Fibroblast of the aortic adventitia (primary cell): ENCODE measurements at places on chromosomes 7 and 10.

DNA sequence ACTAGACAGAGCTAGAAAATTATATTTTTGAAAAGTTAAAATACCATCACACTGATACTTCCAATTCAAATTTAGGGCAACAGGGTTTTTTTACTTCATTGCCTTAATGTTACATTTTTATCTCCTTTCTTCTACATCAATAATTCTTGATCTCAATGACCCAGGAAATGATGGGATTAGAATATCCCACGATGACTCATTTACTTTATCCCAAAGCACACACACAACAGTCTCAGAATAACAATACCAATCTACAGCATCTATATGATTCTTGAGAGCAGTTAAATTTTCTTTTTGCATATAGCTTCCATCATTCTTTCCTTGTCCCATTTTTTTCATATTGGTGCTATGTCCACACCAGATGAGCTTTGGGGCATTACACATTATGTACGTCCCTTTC, 98.4 kb upstream of the EEPD1 start:
- no peak for DNase-seq

DNA sequence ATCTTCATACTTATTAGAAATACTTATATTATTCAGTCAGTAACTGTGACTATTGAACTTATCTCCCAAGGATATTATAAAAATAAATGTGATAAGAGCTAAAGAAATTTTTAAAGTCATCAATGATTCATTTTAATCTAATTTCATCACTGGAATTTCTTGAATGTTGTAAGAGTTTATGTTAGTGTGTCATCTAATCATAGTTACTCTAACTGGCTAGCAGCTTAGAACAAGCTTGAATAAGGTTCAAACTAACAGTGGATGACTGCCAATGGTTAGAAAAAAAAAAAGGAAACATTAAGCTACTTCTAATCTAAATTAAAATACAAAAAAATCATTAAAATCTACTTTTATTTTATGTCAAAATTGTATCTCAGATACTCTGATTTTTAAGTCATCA, 1066.3 kb downstream of the CNTNAP2 start:
- DNase-seq = peak; percentile 0

DNA sequence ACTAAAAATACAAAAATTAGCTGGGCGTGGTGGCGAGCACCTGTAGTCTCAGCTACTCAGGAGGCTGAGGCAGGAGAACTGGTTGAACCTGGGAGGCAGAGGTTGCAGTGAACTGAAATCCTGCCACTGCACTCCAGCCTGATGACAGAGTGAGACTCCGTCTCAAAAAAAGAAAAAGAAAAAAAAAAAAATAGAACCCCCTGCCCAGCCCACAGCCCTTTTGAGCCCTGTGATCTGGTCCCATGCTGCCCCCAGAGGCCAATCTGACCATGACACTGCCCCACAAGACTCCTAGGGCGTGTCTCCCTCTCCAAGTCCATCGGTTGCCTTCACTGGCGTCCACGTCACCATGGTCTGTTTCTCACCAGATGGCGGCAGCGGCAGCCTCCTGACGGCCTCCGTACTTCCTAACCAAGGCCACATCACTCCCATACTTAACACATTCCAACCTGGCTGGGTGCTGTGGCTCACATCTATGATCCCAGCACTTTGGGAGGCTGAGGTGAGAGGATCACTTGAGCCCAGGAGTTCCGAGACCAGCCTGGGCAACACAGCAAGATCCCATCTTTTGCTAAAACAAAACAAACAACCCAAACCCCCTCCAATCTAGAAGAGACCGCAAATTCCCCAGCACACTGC, 18.0 kb downstream of the STX1A start:
- peak; percentile 61 for DNase-seq

GRCh38 chr7:27237735-27238334, 4.8 kb upstream of the EVX1 start:
- peak; percentile 8 for DNase-seq

GRCh38 chr10:822661-823367, 108.7 kb downstream of the LARP4B start:
- DNase-seq = no peak

DNA sequence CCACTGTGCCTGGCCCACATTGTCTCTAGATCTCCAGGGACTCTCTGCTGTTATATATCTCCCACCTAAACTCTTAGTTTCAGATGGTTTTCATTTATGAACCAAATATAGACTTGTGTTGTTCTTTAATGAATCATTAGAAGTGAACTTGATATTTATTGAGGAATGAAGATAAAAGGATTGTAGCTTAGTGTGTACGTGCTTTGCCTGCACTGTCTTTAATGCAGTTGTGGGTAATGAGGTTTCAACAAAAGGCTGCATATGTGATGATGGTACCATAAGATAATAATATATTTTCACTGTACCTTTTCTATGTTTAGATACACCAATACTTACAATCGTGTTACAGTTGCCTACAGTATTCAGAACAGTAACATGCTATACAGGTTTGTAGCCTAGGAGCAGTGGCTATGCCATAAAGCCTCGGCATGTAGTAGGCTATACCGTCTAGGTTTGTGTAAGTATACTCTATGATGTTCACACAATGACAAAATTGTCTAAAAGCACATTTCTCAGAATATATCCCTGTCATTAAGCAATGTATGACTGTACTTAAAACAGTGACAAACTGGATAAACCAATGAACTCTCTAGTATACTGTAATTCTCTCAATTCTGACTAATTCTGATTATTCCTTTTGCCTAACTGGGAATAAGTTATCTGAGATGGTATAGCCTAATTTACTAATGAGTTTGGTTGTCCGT, 25.2 kb downstream of the VCL start:
- no peak for DNase-seq

DNA sequence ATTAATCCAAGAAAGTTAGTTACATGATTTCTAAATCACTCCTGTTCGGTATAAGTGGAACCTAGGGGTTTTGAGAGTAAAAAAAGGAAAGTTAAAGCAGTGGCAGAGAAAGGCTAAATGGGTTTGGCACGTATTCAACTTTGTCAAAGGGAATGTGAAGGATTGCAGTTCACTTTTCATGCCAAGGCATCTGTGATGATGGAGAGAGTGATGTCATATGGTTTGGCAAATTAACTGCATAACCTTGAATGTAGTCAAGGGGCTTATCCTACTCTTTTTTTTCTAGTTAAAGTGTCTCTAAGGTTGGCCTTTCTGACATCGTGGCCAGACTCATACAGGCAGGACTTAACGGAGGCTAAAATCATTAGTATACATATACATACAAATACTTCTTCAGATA, 277.8 kb downstream of the EXOC4 start:
- peak; percentile 91 for DNase-seq

GRCh38 chr10:14389981-14390590, 59.4 kb upstream of the FRMD4A start:
- DNase-seq = no peak

DNA sequence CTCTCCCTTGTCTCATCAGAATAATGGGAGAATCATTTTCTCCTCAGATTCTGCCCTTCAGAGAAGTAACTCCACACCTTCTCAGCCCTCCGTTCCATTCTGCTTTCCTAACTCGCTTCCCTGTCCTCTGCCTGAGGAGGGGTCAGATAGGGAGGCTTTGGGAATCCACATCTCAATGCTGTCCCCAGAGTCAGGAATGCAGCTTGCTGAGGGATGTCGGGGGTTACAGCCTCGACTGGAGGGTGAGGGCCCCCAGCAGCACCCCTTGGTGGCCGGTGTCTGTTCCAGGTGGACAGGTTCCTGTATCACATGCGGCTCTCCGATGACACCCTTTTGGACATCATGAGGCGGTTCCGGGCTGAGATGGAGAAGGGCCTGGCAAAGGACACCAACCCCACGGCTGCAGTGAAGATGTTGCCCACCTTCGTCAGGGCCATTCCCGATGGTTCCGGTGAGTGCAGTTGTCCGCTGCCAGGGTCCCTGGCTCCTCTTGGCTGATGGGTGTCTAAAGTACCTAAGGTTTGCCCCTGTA, 6.9 kb downstream of the HKDC1 start:
- no peak for DNase-seq

- no peak for DNase-seq
These were observed 22.1 kb upstream of the ENO4 start for GRCh38 chr10:116827214-116827671.

GRCh38 chr7:3229904-3230470, 71.1 kb upstream of the SDK1 start:
- DNase-seq = no peak

GRCh38 chr10:102642736-102643335, 1.4 kb upstream of the TRIM8 start:
- DNase-seq = peak; percentile 90

DNA sequence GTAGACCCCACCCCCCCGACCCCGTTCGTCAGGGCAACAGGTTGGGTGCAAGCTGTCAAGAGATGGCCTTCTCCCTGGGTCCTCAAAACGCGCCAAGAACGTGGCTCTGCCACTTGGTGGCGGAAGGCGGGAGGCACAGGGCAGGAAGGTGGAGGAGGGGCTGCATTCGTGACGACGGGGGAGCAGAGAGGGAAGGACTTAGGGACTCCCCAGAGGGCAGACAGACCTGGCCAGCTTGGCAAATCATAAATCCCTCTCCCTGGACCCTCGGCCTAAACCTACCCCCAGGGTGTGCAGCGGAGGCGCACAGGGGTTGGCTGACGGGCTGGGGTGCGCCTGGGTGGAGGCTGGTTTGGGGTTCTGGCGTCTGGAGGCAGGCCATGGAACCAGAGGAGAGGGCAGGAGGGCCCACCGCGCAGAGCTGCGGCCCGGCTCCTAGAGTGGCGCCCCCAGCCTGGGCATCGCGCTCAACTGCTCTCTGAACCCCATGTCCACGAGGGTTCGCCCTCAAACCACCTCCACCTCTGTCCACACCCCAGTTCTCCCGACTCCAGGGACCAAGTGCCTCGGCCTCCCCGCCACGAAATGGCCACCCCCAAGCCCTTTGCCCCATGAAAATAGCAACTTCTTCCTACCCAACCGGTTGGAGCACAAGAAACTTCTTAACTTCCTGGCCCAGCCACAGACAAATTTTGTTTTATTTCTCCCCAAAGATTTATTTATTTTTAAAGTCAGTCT, 10.8 kb upstream of the GATA3 start:
- DNase-seq = no peak

GRCh38 chr7:92567460-92567859, 22.7 kb downstream of the FAM133B start:
- peak; percentile 30 for DNase-seq

- no peak for DNase-seq
These were observed 155.2 kb downstream of the ARID5B start for GRCh38 chr10:62056698-62057097.

GRCh38 chr7:36316319-36316718, 73.3 kb upstream of the ANLN start:
- DNase-seq = no peak

- DNase-seq = no peak
These were observed 8.4 kb upstream of the SCART1 start for GRCh38 chr10:133445268-133445732.

GRCh38 chr10:127977357-127978009, 70.6 kb downstream of the PTPRE start:
- peak; percentile 44 for DNase-seq

DNA sequence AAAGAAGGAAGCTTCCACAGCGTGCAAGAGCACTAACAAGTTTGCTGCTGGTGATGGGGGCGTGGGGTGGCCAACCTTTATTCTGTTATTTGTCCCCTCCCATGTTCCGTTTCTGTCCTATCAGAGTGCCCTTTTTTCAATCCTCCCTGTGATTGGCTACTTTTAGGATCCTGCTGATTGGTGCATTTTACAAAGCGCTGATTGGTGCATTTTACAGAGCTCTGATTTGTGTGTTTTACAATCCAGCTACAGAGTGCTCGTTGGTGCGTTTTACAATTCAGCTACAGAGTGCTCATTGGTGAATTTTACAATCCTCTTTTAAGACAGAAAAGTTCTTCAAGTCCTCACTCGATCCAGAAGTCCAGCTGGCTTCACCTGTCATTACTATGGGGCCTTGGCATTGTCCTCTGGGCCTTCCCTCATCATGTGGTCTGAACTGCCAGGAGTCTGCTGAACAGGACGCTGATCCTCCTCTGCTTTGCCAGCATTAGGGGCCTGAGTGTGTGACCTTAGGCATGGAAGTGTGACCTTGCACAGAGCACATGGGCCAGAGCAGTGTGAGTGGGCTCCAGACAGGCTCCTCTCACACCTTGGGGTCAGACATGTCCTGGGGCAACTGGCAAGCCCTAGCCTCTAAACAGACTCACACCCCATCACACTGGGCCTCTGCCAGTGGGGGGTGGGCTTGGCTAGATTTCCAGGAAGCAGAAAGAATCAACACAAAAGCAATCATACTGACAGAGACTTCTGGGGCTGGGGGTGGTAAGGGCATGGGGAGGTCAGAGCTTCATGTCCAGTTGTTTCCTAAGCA, 167.4 kb downstream of the PTPN20 start:
- no peak for DNase-seq

DNA sequence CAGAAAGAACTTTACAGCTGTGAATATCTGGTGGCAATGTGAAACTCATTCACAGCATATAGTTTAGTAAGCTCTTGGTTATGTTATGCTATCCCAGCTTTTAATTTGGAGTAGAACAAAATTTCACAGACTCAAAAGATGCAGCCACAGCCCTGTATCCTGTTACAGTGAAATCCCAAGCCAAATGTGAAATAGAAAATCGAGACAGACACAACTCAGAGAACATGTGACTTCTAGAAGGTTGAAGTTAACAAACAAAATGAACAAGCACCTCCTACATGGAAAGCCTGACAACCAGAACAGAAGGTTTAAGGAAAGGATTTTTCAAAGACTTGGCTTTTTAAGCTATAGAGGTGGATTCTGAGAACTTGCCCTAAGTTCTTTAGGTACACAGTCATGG, 39.6 kb downstream of the JAZF1 start:
- DNase-seq = no peak

GRCh38 chr10:118820326-118821116, 65.8 kb upstream of the CACUL1 start:
- no peak for DNase-seq

DNA sequence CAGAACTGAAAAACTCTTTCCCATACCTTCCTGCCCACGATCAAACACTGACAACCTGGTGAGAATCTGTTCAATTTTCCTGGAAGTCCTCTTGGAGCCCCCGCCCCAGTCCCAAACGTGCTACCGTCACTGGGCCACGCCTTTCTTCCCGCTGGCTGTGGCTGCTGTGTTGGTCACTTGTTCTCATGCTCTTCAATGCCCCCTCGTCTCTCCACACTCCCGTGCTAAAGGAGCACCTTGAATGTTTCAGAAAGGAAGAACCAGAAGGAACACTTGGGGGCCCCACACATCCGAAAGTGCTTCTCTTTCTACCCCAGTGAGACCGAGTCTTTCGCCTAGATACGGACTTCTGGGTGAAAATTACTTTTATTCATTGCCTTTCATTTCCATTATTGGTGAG, 215.1 kb downstream of the DIP2C start:
- DNase-seq = no peak

- peak; percentile 89 for DNase-seq
These were observed 18.7 kb upstream of the ZNF488 start for GRCh38 chr10:47402641-47403301.

DNA sequence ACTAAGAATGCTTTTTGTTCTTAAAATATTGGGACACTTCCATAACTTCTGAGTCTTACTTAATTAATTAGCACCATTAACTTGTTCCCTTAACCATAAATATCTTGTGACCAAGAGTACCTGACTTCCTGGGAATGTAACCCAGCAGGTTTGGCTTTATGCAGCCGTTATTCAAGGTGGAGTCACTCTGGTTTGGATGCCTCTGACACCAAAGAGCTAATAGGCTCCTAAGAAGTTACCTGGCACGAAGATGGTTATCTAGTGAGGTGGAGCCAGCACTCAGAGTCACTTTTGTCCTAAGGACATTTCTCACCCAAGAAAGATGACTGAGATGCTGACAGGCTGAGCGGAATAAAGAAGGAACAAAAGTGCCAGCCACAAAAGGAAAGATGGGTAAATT, 172.3 kb downstream of the C1GALT1 start:
- DNase-seq = no peak
